CD4-positive, alpha-beta memory T cell (primary cell): ENCODE measurements at places on chromosomes 13 and 19.
A peak's percentile ranks its signal among the peaks of the same experiment; 100 is the strongest.

- no peak for DNase-seq
These were observed 291.1 kb upstream of the ARGLU1 start for GRCh38 chr13:106858903-106859532.

GRCh38 chr19:18379803-18380747, 5.9 kb upstream of the GDF15 start:
- DNase-seq: no peak

DNA sequence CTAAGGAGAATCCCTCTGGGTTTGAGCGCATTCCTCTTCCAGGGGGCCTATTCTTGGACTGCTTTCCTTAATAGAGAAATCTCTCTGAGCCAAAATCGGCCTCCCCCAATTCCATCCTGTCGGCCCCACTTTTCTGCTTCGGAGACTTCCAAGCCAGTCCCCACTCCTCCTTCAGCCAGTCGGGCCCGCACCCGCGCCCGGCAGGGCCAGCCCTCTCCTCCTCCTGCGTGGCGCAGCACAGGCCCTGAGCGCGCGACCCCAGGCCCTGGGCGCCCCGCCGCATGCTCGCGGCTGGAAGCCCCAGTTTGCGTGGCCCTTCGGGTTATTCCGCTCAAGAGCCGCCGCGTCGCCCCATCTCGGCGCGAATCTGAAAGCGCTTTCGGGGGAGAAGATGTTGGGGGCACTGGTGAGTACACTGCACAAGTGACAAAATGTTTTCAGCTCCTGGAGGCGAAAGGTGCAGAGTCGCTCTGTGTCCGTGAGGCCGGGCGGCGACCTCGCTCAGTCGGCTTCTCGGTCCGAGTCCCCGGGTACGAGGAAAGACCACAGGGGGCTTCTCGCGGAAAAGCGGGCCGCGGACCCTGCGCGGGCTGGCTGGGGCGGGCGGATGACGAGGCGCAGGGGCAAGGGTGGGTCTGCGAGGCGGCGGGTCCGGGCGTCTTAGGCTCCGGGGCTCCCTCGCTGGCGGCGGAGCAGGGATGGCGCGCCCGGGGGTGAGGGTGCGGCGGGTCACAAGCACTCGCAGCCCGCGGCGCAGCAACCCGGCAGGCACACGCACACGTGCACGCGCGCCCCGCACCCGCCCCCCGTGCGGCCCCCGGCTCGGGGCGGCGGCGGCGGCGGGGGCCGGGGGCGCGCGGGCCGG, at the start of gene IL17D:
Gene IL17D, plus strand, starts transcription at position 785 of the 865 bp plus-strand sequence. CDS start 303 bp downstream, outside the sequence.
- DNase-seq: peak; percentile 44

- DNase-seq: no peak
These were observed 10.1 kb upstream of the ZNF85 start for GRCh38 chr19:20912973-20913372.

DNA sequence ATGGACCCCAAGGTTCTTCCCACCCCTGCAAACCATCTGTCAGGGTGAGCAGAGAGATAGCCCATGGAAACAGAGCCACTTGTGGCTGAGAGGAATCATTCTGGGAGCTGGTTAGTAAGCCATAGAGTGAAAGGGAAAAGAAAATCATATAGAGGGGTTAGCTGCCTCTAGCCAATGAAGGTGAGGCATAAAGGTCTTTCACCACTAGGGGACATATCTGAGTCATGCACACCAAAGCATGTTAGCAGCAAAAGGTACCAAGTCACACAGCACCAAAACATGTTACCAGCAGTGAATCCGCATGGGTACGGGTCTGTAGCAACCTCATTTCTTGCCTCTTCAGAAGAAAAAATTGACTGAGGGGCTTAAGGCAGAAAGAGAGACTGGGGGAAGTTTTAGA, 76.7 kb upstream of the ZNF43 start:
- no peak for DNase-seq

DNA sequence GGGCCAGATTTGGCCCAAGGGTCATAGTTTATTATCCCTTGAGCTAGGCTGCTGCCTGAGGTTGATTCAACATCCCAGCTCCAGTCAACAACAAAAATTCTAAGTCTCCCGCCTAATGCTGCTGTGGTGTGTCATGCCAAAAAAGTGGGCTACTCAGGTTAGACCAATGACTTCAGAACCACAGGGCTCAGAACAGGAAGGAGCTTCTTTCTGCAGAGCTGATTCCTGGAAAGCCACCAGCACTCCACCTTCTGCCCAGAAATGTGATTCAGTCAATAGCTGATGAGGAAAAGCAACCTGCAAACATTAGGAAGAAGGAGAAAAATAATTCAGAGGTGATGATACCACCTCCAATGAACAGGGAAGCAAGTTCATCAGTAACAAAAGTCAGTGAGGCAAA, 56.1 kb upstream of the SERPINE3 start:
- no peak for DNase-seq

GRCh38 chr13:60733933-60734332, 336.9 kb downstream of the TDRD3 start:
- DNase-seq: no peak

DNA sequence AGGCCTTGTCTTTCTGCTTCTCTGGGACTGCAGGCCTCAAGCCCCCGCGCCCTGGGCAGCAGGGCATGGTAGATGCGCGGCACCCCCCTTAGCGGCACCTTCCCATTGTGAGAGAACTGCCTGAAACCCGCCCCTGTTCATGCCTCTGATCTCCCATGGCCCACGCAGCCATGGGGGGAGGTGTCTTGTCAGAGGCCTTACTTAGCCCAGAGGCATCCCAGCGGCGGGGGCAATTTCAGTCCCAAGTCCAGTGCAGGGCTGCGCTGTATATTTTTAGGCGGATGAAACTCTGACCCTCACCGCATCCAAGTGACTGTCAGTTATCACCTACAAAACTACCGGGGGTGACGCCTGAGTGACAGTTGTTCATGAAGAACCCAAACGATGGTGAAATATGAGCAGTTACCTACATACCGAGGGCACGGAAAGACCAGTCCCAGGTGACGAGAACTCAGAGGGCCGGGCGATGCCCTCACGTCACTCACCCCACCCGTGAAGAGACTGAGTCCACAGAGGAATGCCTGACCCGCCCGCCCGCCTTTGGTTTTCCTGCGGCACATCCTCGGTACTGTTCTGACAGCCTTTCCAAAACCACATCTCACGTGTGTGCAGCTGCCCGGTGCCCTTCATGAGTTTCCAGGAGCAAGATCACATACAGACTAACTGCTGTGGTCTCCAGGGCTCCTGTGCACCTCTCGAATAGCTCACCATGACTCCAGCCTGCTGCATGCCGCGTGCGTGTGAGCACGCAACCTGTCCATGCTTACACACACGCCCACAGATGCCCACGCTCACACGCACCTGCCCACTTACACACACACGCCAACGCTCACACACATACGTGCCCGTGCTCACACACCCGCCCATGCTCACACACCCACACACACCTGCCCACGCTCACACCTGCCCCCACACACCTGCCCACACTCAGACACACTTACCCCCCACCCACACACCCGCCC, 14.4 kb downstream of the IL17D start:
- no peak for DNase-seq

DNA sequence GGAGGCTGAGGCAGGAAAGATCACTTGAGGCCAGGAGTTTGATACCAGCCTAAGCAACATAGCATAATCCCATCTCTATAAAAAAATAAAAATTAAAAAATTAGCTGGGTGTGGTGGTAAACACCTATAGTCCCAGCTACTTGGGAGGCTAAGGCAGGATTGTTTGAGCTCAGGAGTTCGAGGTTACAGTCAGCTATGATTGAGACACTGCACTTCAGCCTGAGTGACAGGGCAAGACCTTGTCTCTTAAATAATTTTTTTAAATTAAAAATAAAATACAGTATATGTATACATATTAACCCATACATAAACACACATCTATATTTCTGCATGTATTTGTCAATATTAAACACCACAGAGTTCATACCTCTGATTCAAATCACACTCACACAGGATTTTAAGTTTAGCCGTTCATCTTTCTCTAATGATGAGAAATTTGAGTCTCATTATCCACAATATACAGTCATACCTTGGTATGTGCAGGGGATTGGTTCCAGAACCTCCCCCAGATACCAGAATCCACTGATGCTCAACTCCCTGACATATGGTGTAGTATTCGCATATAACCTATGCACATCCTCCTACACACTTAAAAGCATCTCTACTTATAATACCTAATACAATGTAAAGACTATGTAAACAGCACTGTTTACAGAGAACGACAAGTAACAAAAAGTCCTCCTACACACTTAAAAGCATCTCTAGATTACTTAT, 44.7 kb downstream of the PSPC1 start:
- DNase-seq: no peak

GRCh38 chr19:18663940-18664530, 19.4 kb upstream of the CRTC1 start:
- no peak for DNase-seq

DNA sequence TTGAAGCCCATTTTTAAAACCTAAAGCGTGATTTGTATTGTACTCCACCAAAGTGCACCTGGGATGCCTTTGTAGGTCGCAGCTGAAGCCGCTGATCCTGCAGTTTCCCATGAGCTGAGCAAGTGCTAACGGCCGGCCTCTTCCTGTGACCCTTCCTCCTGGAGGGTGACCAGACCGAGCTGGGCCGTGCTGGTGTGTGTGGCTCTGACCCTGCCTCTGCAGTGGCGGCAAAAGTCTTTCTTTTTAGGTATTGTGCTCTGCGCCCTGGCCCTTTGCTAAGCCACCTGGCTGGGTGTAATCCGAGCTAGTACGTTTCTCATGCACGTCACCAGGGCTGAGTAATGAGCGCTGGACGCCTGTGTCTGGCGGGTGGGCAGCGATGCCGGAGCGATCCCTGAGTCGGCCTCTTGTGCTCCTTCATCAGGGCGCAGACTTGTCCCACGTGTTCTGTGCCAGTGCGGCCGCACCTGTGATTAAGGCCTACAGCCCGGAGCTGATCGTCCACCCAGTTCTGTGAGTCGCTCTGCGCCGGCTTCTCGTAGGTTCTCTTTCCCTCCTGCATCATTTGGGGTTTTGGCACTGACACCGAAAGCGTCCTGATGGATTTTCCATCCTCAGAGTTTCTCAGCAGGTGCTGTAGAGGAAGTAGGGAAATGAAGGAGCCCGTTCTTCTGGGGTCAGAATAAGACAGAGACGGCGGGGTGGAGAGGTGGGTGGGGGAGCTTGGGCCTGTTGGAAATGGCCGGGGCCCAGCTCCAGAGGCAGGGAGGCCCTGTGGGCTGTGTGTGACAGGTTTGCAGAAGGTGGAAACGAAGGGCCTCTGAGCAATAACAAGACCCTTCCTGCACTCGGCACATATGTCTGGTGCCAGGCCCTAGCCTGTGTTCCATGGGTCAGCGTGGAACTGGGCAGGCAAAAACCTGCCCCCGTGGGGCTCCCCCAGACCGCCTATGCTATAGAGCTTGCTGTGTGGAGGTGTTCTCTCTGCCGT, 9.7 kb downstream of the NAXD start:
- DNase-seq: no peak

- no peak for DNase-seq
These were observed 983 bp downstream of the ITM2B start for GRCh38 chr13:48233889-48234488.

DNA sequence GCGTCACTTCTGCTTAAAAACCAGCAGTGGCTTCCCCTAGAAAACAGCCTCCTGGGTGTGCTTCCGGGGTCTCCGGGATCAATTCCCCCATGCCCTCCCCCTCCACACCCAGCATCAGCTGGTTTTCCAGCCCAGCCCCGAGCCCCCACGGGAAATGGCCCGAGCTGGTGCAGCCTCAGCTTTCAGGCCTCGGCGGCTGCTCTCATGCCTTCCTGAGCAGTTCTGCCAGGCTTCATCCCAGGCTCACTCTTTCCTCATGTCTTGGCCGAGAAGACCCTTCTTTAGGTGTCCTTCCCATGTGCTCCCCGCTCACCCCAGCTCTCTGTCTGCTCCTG, 103.1 kb upstream of the RNF113B start:
- no peak for DNase-seq

DNA sequence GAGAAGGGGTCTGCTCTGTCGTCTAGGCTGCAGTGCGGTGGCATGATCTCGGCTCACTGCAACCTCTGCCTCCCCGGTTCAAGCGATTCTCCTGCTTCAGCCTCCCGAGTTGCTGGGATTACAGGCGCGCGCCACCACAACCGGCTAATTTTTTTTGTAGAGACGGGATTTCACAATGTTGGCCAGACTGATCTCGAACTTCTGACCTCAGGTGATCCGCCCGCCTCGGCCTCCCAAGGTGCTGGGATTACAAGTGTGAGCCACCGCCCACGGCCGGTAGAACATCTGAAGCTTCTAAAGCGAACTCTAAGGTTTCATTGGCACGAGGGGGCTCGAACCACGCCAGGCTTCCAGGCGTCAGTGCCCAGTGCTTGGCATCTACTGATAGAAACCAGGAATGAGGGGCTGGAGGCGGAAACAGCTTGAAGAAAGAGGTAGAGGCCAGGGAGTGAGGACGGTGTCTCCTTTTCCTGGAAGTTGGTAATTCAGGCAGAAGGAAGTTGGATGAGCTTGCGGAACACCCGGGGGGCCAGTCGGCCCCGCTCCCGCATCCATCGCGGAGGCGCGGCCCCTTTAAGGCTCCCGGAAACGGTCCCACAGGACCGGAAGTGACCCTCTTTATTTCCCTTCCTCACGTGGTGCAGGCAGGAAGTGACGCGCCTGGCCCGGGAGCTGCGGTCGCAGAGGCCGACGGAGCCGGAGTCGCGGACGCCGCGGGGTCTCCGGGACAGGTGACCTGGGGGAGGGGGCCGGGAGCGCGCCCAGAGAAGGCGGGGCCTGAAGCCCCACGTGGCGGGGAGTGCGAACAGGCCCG, at the start of gene CCDC9:
Gene CCDC9, plus strand, starts transcription at position 647 of the 814 bp plus-strand sequence. CDS start 1,876 bp downstream, outside the sequence.
- peak; percentile 90 for DNase-seq

DNA sequence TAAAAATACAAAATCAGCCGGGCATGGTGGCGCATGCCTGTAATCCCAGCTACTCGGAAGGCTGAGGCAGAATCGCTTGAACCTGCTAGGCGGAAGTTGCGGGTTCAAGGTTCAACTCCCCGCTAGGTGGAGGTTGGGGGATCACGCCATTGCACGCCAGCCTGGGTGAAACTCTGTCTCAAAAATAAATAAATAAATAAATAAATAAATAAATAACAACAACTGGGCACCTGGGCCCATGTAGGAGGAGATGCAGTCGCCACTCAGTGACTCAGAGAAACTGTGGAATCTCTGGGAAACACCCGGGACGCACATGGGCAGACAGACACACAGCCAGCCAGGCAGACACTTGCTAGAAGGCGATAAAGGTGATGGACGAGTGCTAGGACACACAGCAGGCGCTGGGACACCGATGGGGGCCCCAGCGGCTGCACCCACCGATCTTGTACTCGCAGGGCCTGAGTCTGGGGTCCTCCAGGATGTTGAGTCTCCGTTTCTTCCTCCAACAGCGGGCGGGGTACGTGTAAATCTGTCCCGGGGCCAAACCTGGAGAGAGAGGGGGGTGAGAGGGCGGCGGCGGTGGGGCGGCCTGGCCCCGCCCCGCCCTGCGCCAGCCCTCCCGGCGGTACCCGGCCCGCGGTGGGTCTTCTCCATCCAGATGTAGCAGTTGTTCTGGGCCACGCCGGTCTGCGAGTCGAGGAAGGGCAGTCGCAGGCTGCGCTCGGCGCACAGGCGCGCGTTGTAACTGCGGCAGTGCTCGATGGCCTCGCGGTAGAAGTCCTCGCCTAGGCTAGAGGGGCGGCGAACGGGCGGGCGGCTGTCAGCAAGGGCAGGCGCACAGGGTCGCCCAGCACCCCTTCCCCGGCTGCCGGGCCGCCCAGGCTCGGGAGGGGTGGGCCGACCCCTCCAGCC, 1.8 kb downstream of the DPF1 start:
- no peak for DNase-seq

- no peak for DNase-seq
These were observed 30.8 kb downstream of the DNAJC3 start for GRCh38 chr13:95707442-95708390.
